ENCODE measurements at places on chromosomes 3 and 15.

GRCh38 chr3:172065527-172065926 is 26.1 kb downstream of the FNDC3B start:
- no peak for DNase-seq

GRCh38 chr3:171646357-171647133 is 163.7 kb downstream of the PLD1 start:
- DNase-seq = peak; percentile 69

GRCh38 chr15:78259232-78259631 is 5.1 kb upstream of the DNAJA4 start:
- DNase-seq = no peak

DNA sequence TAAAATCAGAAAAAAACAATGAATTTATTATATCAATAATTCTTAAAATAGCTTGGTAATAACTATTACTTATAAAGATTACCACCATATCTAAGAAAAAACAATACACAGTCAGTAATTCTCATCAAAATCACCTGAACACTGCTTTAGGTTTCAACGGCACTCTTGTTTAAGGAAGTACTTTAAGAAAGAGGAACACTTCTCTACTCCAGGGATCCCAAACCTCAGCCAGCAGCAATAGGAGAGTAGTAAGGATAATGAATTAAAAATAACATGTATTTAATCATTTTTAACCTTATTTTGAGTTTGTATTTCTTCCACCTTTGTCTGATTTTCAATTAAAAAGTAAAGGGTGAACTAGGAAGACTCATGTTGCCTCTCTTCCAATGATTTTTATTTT is 494.0 kb upstream of the NR2F2 start:
- no peak for DNase-seq

GRCh38 chr3:45885979-45886705 is at the start of gene CCR9:
Gene CCR9, plus strand, starts transcription at chr3:45886543. Its CDS starts 8,391 bp downstream, at chr3:45894934.
- no peak for DNase-seq

- peak; percentile 52 for DNase-seq
Measured at GRCh38 chr3:89314454-89315098, 207.2 kb downstream of the EPHA3 start.

- no peak for DNase-seq
Measured at GRCh38 chr3:188978421-188979171, 193.2 kb upstream of the TPRG1 start.

- DNase-seq = no peak
Measured at GRCh38 chr3:24437326-24437725, 57.3 kb downstream of the THRB start.

- no peak for DNase-seq
Measured at GRCh38 chr3:171297207-171297606, 163.0 kb downstream of the TNIK start.
